Activated CD8-positive, alpha-beta memory T cell treated with anti-CD3 and anti-CD28 coated beads for 48 hours (primary cell): ENCODE measurements at places on chromosomes 2 and 18.

DNA sequence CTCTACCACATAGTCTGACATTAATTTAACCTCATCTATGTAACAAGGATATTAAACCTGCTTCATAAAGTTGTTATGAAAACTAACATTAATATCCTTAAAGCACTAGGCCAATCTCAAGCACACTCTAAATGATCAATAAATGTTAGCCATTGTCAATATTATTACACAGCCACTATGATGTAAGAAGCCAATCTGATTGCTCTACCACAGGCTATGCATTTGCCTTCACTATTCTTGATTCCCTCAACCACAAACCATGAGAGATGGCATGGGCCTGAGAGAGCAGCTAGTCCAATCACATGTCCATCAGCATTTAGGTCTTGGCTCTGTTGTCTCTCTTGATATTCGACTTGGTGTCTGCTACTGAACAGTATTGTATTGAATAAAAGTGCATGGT, 4.2 kb downstream of the SLC25A12 start:
- DNase-seq: no peak

GRCh38 chr18:22816266-22817176, 116.6 kb upstream of the RBBP8 start:
- DNase-seq: no peak

- DNase-seq: no peak
These were observed 229.2 kb downstream of the ANAPC1 start for GRCh38 chr2:111654829-111655228.

DNA sequence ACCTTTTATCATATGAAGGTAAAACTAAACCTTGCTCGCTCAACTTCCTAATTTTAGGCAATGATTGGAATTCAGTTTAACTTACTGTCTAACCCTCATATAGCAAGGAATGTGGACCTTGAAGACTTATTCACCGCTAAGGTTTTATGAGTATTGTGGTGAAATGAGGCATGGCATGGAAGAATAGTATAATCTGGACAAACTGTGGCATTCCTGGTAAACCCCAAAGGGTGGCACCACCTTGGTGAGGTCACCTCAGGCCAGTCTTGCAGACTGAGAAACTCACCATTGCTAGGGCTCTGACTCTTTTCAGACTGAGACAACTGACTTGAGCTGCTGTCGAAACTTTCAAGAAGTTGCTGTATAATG, 51.1 kb upstream of the EHBP1 start:
- no peak for DNase-seq

GRCh38 chr2:160052531-160052930, 9.9 kb downstream of the PLA2R1 start:
- no peak for DNase-seq

DNA sequence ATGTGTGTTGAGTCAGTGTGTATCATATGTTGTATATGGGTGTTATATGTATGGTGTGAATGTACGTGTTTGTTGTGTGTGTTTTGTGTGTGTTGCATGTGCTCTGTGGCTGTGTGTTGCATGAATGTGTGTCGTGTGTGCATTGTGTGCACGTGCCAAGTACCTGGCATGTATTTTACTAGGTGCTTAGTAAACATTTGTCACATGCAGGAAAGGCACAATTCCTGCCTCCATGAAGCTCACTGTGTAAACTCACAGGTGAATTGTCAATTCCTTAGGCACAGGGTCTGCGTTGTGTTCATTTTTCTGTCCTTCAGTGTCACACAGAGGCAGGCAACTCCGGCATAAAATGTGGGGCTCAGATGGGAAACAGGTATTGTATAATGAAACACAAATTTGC, 22.3 kb upstream of the IL1R1 start:
- DNase-seq: no peak

DNA sequence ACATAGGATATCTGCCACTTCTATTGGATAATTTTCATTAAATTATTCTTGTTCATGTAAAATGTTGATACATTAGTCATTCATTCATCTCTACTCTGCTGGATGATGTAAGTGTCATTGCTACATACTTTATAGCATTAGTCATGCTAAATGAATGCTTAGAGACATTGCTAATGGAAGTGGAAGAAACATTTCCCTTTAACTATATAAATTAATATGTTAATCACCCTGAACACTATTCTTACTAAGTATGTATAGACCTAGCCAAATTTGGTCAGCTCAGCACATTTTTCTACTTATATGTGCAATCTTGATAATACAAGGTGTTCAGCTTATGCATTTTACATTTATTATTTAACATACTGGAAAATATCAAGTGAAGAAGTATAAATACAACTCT, 160.2 kb downstream of the DPP4 start:
- DNase-seq: no peak

DNA sequence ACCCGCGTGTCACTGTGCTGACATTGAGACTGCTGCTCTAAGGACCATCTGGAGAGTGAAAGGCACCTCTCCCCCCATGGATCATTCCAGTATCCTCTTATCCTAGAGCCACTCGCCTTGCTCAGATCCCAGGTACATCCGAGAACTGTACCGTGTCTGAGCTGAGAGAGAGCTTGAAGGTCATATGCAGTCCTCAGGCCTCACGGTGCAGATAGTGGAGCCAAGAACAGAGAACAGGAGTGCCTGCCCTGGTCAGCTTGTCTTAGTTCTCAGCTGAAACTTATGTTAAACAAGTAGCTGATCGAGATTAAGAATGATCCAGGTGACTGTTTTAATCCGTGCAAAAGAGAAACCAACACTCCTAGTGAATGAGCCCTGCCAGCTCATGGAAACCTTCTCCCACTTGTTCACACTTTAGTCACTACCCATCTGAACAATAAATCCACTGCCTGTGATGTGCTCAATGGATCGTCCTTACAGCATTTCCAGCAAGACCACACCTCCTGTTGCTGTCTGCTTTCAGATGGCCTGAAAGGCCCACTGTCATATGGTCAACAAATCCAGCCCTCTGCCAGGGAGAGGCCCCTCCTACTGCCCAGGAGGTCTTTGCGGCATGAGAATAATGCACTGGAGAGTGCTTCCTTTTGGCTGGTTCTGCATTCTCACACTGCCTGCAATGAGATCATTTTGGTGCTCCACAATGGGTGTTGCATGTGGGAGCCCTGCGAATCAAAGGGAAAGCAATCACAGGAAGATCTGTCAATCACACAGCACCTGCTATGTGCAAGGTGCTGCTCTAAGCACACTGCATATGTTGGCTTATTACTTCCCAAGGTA, 43.7 kb upstream of the APCDD1 start:
- no peak for DNase-seq

DNA sequence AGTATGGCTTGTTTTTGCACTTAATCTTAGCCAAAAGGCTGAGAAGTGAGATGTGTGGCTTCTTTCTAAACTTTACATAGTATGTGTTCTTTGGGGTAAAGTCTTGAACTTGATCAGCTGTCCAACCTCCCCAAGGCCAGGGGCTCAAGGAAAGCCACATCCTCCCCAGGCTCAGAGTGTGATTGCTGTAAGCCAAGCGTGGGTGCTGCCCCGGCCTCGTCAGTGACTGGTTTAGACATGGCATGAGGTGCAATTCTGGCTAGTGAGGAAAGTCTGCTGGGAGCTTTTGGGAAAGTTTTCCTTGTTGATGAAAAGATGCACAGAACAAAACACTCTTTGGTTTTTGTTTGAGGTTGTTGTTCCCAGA, 40.2 kb downstream of the TMEM177 start:
- no peak for DNase-seq

DNA sequence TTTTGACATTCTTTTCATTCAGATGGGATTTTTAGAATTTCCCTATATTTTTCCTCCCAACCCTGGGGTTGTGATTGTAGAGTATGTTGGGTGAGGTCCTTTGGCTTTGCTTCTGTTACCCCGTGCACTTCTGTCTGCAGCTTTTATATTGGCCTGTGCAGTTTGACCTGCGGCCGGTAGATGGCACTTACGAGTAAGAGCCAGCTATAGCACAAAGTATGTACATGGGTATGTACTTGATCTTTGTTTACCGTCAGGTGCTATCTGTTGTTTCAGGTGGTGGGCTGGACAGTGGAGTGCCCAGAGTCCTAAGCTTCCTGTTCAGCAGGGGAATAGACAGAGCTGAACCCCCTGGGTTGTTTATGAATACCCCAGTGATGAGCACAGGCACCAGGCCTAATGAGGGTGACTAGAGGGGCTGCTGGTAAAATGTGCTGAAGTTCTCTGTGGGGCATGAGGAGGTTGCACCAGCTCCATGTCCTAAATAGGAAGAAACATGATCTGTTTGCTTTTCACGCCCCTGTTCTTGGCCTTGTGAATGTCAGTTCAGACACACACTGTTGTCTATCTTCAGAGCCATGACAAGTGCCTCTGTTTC, 58.9 kb upstream of the THUMPD2 start:
- DNase-seq: no peak

GRCh38 chr2:101983928-101984327, 7.8 kb upstream of the IL1R2 start:
- no peak for DNase-seq

DNA sequence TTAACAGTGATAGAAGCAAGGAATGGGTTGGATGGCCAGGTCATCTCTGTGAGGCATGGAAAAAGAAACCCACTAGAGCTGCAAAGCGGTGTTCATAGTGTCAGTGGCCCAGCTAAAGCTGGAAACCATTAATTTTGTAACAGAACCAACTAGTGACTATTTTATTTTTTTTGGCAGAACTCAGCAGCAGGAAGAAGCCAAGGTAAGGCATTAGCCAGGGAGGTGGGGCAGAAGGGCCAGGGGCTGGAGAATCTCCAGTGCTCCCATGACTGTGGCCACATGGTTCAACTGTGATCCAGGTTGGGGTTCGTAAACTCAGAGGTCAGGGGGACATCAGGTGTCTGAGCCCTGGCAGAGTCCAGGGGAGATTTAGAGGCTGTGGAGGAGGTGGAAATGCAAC, 25.9 kb upstream of the YES1 start:
- DNase-seq: no peak

DNA sequence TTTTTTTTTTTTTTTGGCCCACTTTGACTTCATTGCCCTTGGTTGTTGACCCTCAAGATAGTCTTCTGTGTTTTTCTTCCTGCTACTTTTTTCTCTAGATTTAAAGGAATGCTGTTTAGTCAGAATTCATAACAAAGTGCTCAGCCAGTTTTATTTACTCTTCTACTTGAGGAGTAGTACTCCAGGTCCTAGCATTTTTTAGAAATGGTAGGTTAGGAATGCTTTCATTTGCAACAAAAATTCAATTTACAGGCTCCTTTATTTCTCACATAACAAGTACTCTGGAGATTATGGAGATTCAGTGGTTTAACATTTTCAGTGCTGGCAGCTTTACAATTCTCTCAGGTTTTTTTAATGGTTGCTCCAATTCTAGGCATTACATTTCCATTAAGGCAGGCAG, 58.2 kb downstream of the KIAA1328 start:
- no peak for DNase-seq

DNA sequence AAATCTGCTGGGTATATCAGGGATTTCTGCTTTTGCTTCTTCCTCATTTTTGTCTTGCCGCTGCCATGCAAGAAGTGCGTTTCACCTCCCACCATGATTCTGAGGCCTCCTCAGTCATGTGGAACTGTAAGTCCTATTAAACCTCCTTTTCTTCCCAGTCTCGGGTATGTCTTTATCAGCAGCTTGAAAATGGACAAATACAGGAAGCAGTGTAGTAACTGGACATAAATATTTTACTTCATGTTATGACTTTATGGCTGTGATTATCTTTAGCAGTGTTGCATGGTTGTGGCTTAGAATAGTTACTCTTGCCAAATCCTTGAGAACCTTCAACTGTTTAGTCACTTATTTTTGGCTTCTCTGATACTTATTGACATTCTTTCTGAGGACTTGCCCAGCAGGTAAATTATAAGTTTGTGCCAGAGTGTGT, 66.2 kb upstream of the DLX2 start:
- DNase-seq: no peak

DNA sequence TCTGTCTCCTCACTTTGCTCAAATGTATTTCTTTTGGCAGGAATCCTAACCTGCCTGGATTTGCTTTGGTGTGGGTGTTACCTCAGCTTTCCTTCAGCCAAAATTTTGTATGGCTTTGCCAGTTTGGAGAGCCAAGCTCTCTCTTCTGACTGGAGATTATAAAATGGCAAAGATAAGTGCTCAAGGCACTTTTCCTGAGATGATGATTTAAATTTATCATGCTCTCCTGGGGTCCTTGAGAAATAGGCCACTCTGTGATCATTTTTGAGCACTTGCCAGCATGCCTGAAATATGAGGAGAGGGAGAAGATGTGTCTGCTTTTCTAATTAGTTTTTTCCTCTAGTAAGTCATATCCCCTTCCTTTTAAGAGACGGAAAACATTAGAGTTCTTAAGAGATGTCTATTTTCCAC, 683.0 kb downstream of the SLC4A3 start:
- no peak for DNase-seq

DNA sequence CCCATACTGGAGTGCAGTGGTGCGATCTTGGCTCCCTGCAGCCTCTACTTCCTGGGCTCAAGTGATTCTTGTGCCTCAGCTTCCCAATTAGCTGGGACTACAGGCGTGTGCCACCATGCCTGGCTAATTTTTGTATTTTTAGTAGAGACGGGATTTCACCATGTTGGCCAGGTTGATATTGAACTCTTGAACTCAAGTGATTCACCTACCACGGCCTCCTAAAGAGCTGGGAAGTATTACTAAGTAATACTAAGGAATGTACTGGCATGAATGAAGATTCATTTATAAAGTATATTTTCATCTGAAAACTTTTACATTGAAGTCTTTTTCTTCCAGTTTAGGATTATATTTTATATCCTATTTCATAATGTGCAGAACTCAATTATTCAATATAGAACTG, 38.1 kb downstream of the NUP35 start:
- no peak for DNase-seq

- DNase-seq: no peak
These were observed 18.6 kb upstream of the SKA1 start for GRCh38 chr18:50356036-50356945.

- DNase-seq: no peak
These were observed 104.5 kb downstream of the CDCA7 start for GRCh38 chr2:173458991-173459780.

DNA sequence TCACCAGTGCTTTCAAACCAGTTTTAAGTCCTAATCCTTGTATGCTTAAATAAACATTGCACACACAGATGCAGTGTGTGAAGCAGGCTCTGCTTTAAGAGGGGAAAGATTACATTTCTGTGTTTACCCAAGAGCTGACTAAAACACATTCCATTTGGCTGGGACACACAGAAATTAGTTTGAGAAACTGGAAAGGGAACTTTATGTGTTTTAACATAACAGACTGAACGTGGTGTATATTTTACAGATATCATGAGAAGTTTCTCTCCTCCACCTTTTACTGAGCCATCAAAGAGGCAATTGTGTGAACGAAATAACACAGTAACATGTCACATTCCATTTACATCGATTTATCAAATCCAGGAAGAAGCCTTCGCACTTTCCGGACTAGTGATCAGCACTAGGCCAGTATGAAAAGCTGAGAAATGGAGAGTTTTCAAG, 121.8 kb downstream of the MAIP1 start:
- DNase-seq: no peak

DNA sequence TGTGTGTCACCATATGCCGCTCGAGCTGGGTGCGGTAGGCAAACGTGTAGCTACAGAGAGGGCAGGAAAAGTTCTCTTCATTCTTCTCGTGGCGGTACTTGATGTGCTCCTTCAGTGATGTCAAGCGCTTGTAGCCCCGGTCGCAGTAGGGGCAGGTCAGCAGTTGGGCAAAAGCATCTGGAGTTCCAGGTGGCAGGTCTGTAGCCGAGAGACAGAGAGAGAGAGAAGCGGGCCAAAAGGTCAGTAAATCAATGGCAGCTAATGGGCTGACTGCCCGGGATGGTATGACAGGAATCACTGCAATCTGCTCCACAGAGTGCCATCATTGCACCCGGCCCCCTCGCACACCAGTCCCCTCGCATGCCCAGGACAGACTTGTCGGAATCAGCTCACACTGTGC, 116.0 kb downstream of the ZEB2 start:
- DNase-seq: no peak
